Natural killer cell treated with Interleukin-12 subunit alpha and Interleukin-12 subunit beta and Interleukin-15 and Interleukin-18, amount 100 ng/mL, for 72 hours (primary cell): ENCODE measurements at places on chromosomes 3 and 15. TPM values are rescaled to one million over a fixed set of nuclear protein-coding genes. Genes with fewer than 3 reads are reported as not detected.

The HESX1 gene
- not detected for total RNA-seq

The UBA3 gene
- total RNA-seq: 93.4 TPM

The NR1I2 gene
- total RNA-seq: not detected

The XCR1 gene
- not detected for total RNA-seq

- H3K27ac ChIP-seq: no peak overlapping the region
- peaks cover 13% of the 10 kb centered on the region for H3K4me1 ChIP-seq
- no peak overlapping the region for H3K4me3 ChIP-seq
These were observed 2.2 kb downstream of the ANO10 start for GRCh38 chr3:43619588-43619987.

DNA sequence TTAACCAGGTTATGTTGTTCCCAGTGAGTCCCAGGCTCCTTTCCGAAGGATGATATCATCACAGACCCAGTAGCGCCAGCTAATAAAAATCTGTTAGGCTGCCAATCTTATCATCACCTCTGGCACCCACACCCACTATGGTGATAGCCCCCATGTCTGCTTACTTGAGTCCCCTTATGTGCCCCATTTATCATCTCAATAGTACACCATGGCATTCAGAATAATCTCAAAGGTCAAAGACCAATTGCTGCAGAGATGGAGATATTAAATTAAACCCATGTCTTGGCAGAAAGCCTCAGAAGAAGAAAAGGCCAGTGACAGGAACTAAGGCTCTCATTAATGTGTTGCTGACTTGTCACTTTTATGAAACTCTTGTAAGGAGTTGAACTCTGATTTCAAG, 32.8 kb downstream of the CPNE4 start:
- H3K27ac ChIP-seq: no peak overlapping the region
- peaks cover 5% of the 10 kb centered on the region for H3K27me3 ChIP-seq
- H3K4me3 ChIP-seq: no peak overlapping the region

DNA sequence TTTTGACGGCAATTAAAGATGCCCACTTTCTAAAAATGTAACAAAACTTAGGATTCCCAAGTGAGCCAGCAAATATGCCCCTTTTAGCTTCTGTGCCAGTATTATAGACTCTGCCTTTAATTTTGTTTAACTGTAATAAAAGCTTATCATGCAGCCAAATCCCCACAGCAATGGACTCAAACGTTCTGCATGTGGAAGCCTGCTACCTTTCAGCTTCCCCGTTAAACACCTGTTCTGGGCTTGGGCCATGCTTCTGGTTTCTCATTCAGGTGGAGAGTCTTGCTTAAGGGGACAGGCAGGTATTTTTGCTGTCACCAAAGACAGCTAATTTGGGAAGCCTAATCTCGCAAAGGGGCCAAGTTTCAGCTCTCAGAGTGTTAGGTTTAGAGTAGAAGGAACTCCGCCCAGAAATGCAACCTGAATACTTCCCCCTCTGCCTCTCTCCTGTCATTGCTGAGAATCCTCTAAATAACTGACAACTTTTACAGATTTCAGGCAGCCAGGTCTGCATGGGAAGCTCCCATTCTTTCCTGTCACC, 399.4 kb upstream of the ATP11B start:
- no peaks in the 10 kb centered on the region for H3K36me3 ChIP-seq
- H3K27me3 ChIP-seq: no peaks in the 10 kb centered on the region
- no peak overlapping the region for H3K4me3 ChIP-seq
- no peaks in the 10 kb centered on the region for H3K4me1 ChIP-seq
- H3K27ac ChIP-seq: no peak overlapping the region

GRCh38 chr3:183777016-183777618, 48.3 kb downstream of the MAP6D1 start:
- DNase-seq: no peak
- H3K36me3 ChIP-seq: peaks cover 22% of the 10 kb centered on the region
- H3K27ac ChIP-seq: no peak overlapping the region
- no peak overlapping the region for H3K4me3 ChIP-seq
- H3K27me3 ChIP-seq: no peaks in the 10 kb centered on the region

- H3K4me1 ChIP-seq: no peaks in the 10 kb centered on the region
- H3K36me3 ChIP-seq: peaks cover 4% of the 10 kb centered on the region
- no peaks in the 10 kb centered on the region for H3K27me3 ChIP-seq
- no peak for DNase-seq
- no peak overlapping the region for H3K27ac ChIP-seq
These were observed 51.1 kb downstream of the LRRFIP2 start for GRCh38 chr3:37123292-37123691.

- H3K27me3 ChIP-seq: no peaks in the 10 kb centered on the region
- no peak for DNase-seq
- peaks cover 54% of the 10 kb centered on the region for H3K4me1 ChIP-seq
- no peak overlapping the region for H3K4me3 ChIP-seq
These were observed 53.2 kb downstream of the MEF2A start for GRCh38 chr15:99618941-99619411.

- H3K27me3 ChIP-seq: peaks cover 18% of the 10 kb centered on the region
- no peak overlapping the region for H3K4me3 ChIP-seq
- H3K27ac ChIP-seq: no peak overlapping the region
- DNase-seq: no peak
- H3K36me3 ChIP-seq: no peaks in the 10 kb centered on the region
These were observed 126.1 kb upstream of the ABHD17C start for GRCh38 chr15:80568876-80569605.

DNA sequence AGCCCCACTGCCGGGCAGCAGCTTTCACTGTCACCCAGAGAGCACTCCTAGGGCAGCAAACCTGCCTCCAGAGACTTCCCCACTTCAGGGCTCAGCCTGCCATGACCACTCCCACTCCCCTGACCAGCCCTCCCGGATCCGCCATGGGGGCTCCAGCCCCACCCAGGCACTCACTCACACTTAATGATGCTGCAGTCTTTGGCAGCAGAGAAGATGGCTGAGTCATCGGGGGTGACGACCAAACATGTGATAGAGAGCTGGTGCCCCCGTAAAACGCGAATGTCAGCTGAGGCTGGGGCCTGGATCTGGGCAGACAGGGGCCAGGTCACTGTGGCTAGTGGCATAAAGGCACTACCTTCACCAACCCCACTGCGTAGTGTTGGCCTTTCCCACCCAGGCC, 4.7 kb downstream of the RRP9 start:
- no peak overlapping the region for H3K27ac ChIP-seq
- no peak for DNase-seq
- H3K4me1 ChIP-seq: peaks cover 26% of the 10 kb centered on the region
- no peaks in the 10 kb centered on the region for H3K36me3 ChIP-seq

- H3K27ac ChIP-seq: no peak overlapping the region
- DNase-seq: no peak
- peaks cover 3% of the 10 kb centered on the region for H3K4me1 ChIP-seq
- no peaks in the 10 kb centered on the region for H3K36me3 ChIP-seq
- no peak overlapping the region for H3K4me3 ChIP-seq
These were observed 1.1 kb upstream of the CHRNA3 start for GRCh38 chr15:78621810-78622402.

- H3K27ac ChIP-seq: no peak overlapping the region
- H3K27me3 ChIP-seq: no peaks in the 10 kb centered on the region
- H3K36me3 ChIP-seq: peaks cover 13% of the 10 kb centered on the region
- H3K4me3 ChIP-seq: no peak overlapping the region
These were observed 30.1 kb downstream of the ZNF35 start for GRCh38 chr3:44678480-44679116.

DNA sequence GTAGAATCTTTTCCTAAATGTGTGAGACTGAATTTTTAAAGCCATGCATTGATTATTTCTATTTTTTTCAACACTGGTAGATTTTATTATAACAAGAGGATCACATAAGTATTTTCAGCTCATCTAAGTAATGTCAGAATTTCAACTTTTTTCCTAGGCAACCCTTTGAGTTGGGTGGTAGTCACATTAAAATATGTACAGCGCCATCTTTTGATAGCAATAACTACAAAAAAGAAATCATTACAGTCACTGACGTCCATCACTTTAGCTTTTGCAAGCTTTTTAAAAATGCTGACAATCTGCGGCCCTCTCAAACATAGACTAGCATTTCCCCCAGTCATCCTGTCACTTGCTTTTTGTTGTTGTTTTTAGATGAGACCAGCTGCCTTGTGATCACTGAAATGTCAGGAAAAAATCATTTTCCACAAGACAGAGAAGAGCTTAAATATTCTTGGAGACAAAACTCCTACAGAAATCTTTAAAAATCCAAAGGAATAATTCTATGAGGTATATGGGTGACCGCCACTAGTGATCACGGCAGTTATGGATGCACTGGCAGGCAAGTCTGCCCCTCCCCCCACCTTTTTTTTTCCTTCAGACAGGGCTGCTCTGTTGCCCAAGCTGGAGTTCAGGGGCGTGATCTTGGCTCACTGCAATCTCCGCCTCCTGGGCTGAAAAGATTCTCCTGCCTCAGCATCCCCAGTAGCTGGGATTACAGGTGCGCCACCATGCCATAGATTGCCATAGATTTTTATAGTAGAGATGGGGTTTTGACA, 384.0 kb upstream of the KCNMB2 start:
- no peak overlapping the region for H3K4me3 ChIP-seq
- no peaks in the 10 kb centered on the region for H3K27me3 ChIP-seq
- no peak overlapping the region for H3K27ac ChIP-seq
- H3K36me3 ChIP-seq: no peaks in the 10 kb centered on the region

- H3K4me1 ChIP-seq: peaks cover 14% of the 10 kb centered on the region
- peaks cover 12% of the 10 kb centered on the region for H3K27me3 ChIP-seq
- H3K27ac ChIP-seq: peak overlapping the region; percentile 45
These were observed 194.6 kb downstream of the FAM43A start for GRCh38 chr3:194879991-194880939.

GRCh38 chr3:132867956-132868355, 145.7 kb upstream of the NPHP3 start:
- no peak overlapping the region for H3K4me3 ChIP-seq
- no peaks in the 10 kb centered on the region for H3K4me1 ChIP-seq
- DNase-seq: no peak
- H3K27ac ChIP-seq: no peak overlapping the region
- no peaks in the 10 kb centered on the region for H3K36me3 ChIP-seq

- no peak overlapping the region for H3K4me3 ChIP-seq
- no peak overlapping the region for H3K27ac ChIP-seq
- no peaks in the 10 kb centered on the region for H3K36me3 ChIP-seq
- H3K27me3 ChIP-seq: no peaks in the 10 kb centered on the region
- H3K4me1 ChIP-seq: no peaks in the 10 kb centered on the region
These were observed 92.2 kb downstream of the TBC1D2B start for GRCh38 chr15:77985031-77985930.

GRCh38 chr3:155026999-155027591, 53.0 kb upstream of the MME start:
- H3K27ac ChIP-seq: no peak overlapping the region
- H3K27me3 ChIP-seq: no peaks in the 10 kb centered on the region
- no peaks in the 10 kb centered on the region for H3K4me1 ChIP-seq
- DNase-seq: no peak
- no peak overlapping the region for H3K4me3 ChIP-seq

DNA sequence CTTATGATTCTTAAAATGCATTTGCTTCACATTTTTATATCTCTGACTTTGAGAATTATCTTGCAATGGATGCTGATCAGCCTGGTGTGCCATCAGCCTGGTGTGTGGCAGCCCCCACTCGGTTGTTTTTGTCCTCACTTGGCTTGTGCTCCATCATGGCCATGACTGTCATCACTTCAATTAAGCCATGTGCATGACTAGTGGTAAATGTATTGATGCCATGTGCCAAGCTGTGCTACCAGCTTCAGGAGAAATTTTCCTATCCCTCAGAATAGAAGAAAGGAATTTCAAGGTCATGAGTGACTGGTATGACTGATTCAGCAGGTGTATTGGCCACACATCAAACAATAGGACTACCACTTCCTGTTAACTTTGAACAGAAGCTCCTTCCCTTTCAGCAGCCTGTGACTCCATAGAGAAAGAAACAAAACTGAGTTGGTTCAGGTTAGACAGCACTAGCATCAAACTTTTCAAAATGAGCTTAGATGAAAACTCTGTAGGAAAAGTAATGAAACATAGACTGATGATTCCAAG, 251.7 kb downstream of the GRM7 start:
- no peaks in the 10 kb centered on the region for H3K4me1 ChIP-seq
- H3K4me3 ChIP-seq: no peak overlapping the region
- no peak for DNase-seq
- no peaks in the 10 kb centered on the region for H3K36me3 ChIP-seq

GRCh38 chr3:58266577-58266976, 29.0 kb downstream of the ABHD6 start:
- no peaks in the 10 kb centered on the region for H3K36me3 ChIP-seq
- no peaks in the 10 kb centered on the region for H3K27me3 ChIP-seq
- no peak overlapping the region for H3K4me3 ChIP-seq
- DNase-seq: no peak
- no peaks in the 10 kb centered on the region for H3K4me1 ChIP-seq

DNA sequence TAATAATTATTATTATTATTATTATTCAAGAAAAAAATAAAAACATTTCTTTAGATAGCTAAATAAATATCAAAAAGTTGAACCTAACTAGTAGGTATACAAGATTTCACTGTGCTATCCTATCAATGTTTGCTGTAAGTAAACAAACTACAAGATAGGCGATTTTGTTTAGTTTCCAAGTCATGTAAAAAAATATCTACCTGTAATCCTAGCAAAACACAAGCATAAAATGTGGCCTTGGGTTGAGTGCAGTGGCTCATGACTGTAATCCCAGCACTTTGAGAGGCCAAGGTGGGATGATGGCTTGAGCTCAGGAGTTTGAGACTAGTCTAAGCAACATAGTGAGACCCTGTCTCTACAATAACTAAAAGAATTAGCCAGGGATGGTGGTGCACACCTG, 71.6 kb upstream of the CSPG5 start:
- peaks cover 4% of the 10 kb centered on the region for H3K36me3 ChIP-seq
- H3K27ac ChIP-seq: no peak overlapping the region
- H3K27me3 ChIP-seq: no peaks in the 10 kb centered on the region

DNA sequence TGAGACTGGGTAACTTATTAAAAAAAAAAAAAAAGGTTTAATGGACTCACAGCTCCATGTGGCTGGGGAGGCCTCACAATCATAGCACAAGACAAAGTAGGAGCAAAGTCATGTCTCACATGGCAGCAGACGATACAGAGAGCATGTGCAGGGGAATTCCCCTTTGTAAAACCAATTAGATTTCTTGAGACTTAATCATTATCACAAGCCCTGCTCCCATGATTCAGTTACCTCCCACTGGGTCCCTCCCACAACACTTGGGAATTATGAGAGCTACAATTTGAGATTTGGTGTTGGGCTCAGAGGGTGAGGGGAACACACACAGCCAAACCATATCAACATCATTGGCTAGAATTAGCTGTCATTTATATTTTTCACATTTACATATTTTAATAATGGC, 221.0 kb downstream of the RSRC1 start:
- DNase-seq: no peak
- no peaks in the 10 kb centered on the region for H3K27me3 ChIP-seq
- H3K27ac ChIP-seq: no peak overlapping the region
- no peak overlapping the region for H3K4me3 ChIP-seq

DNA sequence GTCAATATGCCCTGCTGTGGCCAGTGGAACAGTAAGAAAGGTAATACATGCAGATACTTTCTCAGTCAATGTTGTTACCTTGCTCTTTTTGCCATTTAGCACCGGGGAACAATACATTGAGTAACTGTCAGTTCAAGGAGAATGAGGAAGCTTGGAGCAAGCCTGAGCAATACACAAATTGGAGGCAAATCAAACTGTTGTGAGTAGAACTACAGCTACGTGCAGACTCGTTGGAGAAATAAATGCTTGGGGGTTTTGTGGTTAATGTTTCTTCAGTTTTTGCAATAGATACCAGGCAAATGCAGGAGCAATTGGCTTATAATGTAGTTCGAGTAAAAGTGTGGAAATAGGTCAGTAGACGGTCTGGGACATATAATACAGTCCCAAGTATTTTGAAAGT, 587.3 kb upstream of the ROBO1 start:
- H3K27me3 ChIP-seq: no peaks in the 10 kb centered on the region
- DNase-seq: no peak
- no peak overlapping the region for H3K4me3 ChIP-seq
- peaks cover 11% of the 10 kb centered on the region for H3K36me3 ChIP-seq
